SW 1271 (cell line): ENCODE measurements at places on chromosomes 4 and X.

DNA sequence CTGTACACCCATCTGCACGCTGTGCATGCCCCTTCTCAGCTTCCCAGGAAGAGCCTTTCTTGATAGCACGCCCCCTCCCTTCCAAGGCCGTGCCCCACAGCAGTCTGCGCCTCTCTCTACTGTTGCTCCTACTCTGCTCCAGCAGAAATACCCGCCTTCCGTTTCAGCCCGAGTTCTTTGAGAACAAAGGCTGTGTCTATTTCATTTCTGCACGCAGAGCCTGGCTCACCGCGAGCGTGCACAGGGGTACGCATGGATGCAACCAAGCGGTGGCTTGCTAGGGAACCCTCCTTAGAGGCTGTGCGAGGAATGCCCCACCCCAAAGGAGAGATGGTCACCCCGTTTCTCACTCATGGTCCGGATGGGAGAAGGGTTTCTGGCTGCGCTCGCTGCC, 485 bp downstream of the AADAT start:
- no peak for DNase-seq

GRCh38 chr4:1291091-1291490, 1.4 kb downstream of the MAEA start:
- no peak for DNase-seq

DNA sequence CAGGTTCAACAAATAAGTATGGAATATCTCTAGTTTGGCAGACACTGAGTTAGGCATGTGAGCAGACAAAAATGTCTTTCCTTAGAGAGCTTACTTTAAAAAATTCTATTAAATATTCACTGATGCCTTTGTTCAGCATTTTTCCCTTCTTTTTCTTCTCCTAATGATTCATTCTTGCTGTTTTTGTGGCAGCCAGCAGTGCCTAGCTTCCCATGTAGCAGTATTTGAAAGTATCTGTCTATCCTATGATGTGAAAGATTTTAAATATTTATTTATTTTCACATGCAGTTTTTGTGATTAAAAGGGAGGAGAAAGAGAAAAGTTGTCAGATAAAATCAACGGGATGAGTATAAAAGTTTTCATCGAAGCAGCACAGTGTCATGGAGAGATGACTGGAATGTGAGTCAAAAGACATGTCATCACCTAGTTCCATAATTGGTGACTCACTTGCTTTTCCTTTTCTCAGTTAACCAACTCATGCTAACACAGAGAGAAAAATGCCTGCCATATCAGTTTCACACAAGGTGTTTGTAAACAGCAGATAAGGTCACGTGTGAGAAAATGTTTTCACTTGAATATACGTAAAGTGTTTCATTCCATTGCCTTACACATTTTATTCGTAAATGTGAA, 69.8 kb downstream of the BMPR1B start:
- DNase-seq: peak; percentile 14

- no peak for DNase-seq
Measured at GRCh38 chr4:141599853-141600252, 36.5 kb upstream of the IL15 start.

- DNase-seq: no peak
Measured at GRCh38 chr4:149136951-149137620, 678.6 kb downstream of the IQCM start.

DNA sequence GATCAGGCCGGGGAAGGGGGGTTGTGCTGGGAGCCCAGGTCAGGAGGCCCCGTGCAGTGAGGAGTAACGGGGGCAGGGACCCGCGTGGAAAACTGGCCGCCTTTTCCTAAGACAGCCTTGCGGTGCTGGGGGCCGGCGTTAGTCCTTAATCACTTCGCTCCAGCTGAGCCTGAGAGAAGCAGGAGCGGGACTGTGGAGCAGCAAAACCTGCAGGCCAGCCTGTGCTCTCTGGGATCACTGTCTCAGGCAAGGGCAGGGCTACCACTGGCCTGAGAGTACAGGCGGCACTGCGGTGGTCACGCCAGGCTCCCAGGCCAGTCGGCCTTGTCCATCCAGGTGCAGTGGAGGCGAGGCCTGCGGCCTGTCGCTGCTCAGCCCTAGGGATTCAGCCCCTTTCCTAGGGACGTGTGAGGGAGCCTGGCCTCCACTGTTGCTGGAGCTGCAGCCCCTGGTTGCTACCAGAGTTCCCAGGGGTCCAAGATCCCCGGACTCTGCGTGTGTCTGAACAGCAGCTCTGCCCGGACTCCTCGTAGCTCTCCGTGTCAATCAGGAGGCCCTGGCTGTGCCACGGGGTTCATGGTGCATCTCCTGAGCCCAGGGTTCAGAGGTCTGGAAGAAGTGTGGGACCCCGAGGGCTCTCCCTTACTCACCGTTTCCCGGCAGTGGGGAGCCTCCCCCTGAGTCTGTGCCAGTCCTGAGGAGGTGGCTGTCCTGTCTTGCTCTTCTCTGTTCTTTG, 2141.7 kb upstream of the TENM3 start:
- no peak for DNase-seq

DNA sequence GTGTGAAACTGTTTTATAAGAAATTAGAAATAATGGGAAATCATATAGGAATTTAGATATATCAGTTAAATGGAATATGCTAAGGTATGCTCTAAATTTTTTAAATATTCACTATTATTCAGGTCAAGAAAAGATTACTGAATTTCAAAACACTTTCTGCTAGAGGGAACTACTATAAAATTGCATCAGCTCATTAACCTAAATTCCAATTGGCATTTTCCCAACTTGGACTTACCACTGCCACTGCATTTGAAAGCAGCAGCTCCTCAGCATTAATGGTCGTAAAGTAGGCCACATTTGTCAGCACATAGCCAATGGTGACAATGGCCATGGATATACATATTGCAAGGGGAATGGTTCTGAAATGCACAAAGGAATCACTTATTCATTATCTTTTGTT, 57.3 kb downstream of the SLC7A11 start:
- DNase-seq: no peak

DNA sequence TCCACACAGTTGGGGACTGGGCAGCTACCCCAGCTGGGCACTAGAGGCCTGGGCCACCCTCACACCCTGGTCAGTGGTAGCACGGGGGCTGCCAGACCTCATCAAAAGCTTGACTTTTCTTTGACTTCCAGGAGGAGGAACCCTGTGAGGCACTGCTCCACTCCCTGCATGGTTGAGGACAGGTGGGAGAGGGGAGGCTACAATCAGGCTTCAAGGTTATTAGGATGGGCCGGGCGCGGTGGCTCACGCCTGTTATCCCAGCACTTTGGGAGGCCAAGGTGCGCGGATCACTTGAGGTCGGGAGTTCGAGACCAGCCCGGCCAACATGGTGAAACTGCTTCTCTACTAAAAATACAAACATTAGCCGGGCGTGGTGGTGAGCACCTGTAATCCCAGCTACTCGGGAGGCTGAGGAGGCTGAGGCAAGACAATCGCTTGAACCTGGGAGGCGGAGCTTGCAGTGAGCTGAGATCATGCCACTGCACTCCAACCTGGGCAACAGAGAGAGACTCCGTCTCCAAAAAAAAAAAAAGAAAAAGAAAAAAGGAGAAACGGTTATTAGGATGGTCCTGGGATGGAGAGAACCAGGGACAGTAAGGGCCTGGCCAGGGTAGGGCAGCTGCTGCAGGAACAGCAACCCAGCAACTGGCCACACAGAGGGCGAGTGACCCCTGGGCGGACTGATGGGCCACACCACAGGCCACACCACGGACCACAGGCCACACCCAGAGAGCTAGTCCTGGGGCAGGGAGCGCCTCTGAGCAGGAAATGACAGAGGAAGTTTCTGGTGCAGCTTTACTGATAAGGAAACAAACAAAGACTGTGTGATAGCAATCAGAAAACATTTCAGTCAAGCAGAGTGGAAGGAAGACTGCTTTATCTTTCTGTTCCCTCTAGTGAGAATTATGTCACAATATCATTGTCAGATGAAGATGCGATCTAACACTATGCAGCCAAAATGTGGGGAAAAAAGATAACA, 20.5 kb upstream of the OPN1LW start:
- DNase-seq: no peak

GRCh38 chr4:182818926-182819730, 98.1 kb downstream of the DCTD start:
- DNase-seq: no peak

DNA sequence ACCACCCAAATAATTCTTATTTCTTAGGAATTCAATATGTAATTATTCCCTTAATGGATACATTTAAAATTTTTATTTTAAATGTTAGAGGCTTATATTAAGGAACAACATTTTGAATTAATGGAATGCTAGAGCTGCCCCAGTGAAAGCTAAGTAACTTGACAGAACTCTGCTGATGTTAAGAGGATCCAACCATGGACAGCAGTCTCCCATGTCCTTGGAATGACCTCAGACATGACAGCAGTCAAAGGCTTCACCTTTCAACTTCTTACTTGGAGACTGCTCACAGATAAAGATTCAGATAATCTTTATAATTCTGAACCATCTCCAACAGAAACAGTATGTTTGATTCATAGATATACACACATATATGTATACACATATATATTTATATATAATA, 17.2 kb downstream of the PDLIM3 start:
- DNase-seq: no peak

- DNase-seq: no peak
Measured at GRCh38 chr4:62366939-62367338, 1166.8 kb downstream of the ADGRL3 start.

DNA sequence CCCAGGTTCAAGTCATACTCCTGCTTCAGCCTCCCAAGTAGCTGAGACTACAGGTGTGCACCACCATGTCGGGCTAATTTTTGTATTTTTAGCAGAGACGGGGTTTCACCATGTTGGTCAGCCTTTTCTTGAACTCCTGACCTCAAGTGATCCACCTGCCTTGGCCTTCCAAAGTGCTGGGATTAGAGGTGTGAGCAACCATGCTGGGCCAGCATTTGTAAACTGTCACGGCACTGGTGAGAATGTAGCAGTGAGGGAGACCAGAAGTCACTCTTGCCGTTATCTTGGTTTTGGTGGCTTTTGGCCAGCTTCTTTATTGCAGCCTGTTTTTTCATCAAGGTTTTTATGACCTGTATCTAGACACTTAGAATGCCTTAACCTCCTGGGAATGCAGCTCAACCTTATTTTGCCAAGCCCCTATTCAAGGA, 22.4 kb downstream of the PCDH18 start:
- DNase-seq: no peak

- DNase-seq: no peak
Measured at GRCh38 chr4:128663325-128663724, 146.2 kb upstream of the JADE1 start.

DNA sequence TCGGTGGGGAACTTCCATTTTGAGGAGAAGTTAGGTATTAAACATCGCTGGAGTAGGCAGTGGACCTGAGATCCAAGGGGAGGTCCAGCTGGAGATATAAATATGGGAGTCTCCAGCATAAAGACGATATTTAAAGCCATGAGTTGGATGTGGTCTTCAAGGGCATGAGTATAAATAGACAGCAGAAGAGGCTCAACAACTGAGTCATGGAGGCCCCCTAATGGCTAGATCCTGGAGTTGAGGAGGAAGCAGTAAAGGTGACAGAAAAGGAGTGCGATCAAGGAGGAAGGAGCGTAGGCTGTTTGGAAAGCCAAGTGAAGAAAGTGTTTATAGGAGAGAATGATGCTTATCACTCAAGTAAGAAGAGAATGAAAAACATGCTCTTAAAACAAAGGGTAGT, 18.1 kb upstream of the APBB2 start:
- DNase-seq: no peak

DNA sequence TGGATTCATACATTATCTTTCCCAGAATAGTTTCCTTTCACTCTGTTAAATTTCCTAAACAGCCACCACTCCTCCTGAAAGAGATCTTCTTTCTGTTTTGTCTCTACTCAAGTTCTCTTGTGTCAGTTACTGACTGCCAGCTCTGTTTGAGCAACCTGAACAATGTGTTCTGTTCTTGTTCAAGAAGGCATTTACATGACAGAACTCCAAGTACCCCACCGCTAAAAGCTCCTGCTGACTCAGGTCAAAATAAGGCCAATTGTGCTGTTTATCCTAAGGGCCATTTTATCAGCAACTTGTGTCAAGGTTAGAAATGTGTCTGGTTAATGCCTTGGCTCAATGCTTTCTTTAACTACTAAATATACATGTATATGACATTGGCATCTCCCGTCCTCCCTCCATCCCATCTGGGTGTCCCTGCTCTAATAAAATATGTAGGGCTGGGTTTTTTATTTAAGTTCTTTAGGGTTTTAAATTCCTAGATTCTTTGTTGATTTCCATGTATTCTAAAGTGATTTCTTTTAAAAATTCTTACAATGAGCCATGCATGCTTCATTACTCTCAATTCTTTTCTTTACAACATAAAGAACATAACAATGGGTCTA, 144.3 kb upstream of the PAQR3 start:
- DNase-seq: no peak

GRCh38 chr4:134862116-134862515, 660.5 kb upstream of the PABPC4L start:
- DNase-seq: no peak

DNA sequence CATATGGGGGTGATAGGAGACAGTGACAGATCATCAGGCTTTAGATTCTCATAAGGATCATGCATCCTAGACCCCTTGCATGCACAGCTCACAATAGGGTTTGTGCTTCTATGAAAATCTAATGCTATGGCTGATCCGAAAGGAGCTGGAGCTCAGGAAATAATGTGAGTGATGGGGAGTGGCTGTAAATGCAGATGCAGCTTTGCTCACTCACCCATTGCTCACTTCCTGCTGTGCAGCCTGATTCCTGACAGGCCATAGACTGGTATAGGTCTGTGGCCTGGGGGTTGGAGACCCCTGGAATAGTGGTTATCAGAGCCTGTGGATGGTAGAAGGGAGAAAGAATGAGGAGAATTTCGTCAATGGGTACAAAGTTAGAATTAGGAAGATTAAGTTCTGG, 2751.1 kb downstream of the ARAP2 start:
- no peak for DNase-seq

GRCh38 chr4:39429476-39430334, 23.0 kb downstream of the KLB start:
- no peak for DNase-seq

DNA sequence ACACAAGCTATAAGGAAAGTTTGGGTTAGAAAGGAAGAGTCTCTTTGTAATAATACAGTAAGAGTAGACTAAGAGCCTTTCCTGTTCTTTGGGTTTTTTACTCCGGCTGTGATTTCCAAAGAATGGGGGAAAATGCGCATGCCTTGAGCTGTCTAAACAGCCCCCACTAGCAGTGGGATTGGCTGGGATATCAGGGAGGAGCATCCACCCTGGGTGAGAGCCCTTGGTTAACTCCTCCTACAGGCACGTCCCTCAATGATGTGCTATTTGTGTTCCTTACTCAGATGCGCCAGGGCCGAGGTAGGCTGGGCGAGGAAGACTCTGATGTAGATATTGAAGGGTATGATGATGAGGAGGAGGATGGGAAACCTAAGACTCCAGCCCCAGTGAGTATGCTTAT, 74.0 kb upstream of the OGT start:
- no peak for DNase-seq

DNA sequence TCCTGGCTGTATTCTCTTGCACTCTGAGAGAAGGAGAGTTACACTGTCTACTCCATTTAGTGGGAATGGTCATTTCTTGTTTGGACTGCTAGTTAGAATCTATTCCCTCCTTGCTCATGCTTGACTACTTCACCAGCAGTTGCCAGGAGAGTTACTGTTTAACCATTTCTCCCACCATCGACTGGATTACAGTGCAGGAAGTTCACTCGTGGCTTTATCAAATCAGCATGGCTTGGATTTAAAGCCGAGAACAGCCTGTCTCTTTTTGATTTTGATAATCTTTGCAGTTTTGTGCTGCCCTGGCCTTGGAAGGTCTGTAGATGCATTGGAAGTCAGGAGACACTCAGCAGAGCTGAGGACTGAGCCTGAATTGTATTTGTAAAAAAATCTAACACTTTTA, 3.2 kb downstream of the GBA3 start:
- DNase-seq: no peak

GRCh38 chr4:137471895-137472294, 60.4 kb downstream of the PCDH18 start:
- DNase-seq: no peak

GRCh38 chr4:128862608-128863311, 53.3 kb downstream of the JADE1 start:
- DNase-seq: no peak
